Stimulated activated CD8-positive, alpha-beta memory T cell treated with anti-CD3 and anti-CD28 coated beads, Interleukin-2, amount 100 ng/mL, for 1 hour (primary cell): ENCODE measurements at places on chromosomes 4 and X.

GRCh38 chr4:27779827-27780226, 919.2 kb downstream of the STIM2 start:
- no peak for DNase-seq

DNA sequence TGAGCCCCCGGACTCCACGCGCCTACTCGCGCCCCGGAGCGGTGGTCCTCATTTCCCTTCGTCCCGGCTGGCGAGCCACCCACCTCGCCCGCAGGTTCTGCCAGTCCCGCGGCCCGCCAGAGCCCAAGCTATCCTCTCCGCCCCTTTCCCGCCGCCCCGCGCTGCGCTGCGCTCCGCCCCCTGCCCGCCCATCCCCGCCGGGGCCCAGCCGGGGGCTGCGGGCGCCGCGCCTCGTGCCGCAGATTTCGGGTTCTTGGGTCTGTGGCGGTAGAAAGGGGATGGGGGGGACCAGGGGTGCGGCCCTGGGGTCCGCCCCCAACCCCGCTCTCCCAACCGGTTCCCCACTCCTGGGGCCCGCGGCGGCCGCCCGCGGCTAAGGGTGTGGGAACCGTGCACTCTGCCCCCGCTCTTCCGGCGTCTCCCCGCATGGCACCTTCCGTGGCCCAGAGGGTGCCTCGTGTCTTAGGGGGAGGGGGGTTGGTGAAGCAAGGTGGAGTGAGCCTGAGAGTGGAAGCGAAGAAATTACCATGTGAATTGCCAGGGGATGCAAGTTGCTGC, 650.8 kb upstream of the DIPK2B start:
- no peak for DNase-seq

DNA sequence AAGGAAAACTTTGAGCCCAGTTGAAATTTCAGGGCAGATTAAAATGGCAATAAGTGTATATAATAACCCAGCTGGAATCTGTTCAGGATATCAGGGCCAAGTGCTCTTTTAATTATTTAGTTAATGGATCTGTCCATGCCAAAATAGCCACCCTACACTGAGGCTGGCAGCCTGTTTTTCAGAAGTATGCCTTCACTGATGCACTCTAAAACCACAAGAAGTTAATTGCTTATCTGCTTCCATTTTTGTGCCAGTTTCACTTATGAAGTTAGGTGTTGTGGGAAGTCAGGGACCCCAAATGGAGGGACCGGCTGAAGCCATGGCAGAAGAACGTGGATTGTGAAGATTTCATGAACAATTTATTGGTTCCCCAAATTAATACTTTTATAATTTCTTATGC, 960.3 kb downstream of the C4orf33 start:
- no peak for DNase-seq

GRCh38 chr4:87414816-87415215, 7.6 kb upstream of the NUDT9 start:
- DNase-seq = no peak

GRCh38 chr4:127006446-127006877, 626.3 kb upstream of the INTU start:
- no peak for DNase-seq

DNA sequence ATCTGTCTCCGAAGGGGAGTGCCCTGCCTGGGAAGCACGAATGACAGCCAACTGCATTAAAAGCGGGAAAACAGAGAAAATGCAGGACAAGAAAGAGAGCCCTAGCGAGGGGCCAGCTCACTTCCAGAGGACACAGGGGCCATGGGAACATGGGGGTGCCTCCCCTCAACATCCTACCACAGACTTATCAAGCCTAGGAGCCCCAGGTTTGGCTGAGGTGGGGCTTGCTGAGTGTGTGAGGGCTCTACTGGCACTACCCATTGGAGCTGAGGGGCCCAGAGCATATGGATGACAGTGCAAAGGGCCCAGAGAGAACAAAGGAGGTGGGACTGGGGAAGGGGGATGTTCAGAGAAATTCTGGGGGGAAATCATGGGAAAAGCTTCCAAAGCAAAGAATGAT, 101.8 kb downstream of the PJA1 start:
- no peak for DNase-seq

GRCh38 chr4:87975466-87975865, at the start of gene SPP1:
SPP1 (plus strand) TSS chr4:87975714; CDS start chr4:87976896, 1,182 bp downstream.
- DNase-seq = no peak

- DNase-seq = no peak
Observed at GRCh38 chr4:175875993-175876771, 64.1 kb upstream of the GPM6A start.
